ENCODE measurements at places on chromosomes 2 and 18.

GRCh38 chr18:8890957-8891464 lies 185.7 kb downstream of the MTCL1 start:
- DNase-seq, result no peak

GRCh38 chr2:127197475-127198385 lies 22.4 kb downstream of the CYP27C1 start:
- peak; percentile 9 for DNase-seq

DNA sequence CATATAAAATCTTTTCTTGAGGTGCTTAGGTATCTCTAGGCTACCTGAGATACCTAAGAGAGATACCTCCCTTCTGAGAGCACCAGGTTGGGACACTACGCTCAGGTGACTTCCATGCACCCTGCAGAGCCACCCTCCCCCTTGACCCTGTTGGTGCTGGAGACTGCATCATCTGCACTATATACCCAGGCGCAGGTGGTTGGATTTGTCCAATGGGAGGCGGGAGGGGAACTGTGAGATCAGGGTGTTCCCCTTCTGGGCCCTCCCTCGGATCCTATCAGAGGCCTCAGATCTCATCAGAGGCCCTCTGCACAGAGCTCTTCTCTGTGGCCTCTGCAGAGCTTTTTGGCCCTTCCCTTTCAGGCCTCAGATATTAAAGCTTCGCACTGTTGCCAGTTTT lies 158.4 kb downstream of the SH3RF3 start:
- DNase-seq, result no peak

DNA sequence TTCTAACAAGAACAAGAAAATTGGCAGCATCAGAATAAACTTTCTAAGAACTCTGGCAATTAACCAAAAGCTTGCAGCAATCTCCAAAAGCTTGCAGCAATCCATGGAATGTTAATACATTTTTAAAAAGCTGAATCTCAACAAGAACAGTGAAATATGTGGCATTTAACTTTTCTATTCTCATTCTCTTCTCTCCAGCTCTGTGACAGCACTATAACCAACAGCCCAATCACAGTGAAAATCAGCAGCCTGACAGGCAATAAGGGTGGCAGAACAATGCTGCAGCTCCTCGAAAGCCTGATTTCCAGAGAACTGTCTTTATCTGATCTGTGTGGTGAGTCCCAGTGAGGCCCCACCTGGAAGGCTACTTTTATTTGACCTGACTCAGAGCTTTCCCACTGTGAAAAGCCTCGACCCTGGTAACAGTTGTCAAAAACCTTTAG lies 60.0 kb downstream of the TMEM131 start:
- DNase-seq, result no peak

DNA sequence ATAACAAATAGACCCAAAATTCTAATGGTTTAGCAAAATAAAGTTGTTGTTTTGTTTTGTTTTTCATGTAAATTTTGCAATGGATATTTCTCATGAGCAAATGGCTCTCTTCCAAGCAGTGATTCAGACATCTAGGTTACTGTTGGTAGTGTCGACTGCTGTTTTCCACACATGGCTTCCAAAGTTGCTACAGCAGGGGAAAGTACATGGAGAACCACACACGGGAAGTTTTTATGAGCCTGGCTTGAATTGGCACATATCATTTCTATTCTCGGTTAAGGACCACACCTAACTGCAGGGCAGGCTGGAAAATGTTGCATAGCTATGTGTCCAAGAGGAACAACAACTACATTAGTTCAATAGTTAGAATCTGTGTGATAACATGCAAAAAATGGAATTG lies 262.1 kb downstream of the GALNT13 start:
- no peak for DNase-seq

DNA sequence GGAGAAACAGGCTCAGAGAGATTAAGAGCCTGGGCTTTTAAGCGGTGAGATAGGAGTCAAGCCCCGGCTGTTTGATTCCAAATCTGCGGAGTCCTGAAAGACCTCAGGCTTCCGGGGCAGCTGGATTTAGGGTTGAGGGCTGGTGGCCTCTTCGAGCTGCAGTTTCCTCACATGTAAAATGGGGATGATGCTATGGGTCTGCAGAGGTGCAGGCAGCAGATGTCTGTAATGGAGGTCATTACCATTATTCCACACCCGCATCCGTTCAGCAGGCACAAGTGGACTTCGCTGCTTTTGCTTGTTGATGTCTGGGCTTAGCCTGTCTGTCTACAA lies 175.6 kb upstream of the HS6ST1 start:
- no peak for DNase-seq

GRCh38 chr2:235811446-235812184 lies 317.8 kb downstream of the AGAP1 start:
- no peak for DNase-seq

- peak; percentile 31 for DNase-seq
These were observed 213.8 kb upstream of the MGAT5 start for GRCh38 chr2:134039912-134040581.

DNA sequence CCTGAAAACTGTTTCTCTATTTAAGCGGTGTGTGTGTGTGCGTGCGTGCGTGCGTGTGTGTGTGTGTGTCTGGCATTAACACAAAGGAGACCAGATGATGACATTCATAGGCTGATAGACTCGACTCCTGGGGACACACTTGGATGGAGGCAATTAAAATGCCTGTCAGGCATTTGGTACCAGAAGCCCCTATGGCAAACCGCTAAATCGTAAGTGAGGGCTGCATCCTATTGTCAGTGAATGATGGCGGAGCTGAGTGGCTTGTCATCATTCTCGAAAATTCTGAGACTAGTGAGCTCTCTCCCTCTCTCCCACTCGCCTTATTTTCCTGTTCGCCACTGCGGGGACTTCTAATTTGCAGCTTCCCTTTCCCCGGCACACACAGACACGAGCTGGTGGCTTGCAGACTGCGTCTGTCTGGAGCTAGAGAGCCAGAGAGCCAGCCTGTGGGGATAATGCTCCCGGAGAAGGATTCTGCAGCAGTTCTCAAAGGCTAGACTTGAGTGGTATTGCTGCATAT lies 155.4 kb downstream of the MAP2 start:
- no peak for DNase-seq

GRCh38 chr18:70029163-70029562 lies 81.5 kb upstream of the CD226 start:
- DNase-seq, result no peak

DNA sequence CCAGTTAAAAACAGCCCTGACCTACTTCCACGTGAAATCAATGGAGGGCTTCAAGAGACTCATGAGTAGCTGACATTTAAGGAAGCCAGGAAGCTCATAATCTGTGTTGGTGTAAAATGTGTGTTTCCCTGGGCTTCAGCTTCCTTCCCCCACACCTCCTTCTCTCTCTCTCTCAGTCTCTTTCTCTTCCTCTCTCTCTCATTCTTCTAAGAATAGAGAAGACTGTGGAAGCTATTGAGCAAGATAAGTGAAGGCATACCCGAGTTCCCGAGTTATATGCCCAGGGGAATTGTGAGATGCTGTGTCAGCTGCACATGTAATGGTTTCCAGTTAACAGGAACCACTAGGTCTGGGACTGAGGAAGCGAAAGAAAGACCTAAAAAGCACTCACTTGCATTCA lies 199.4 kb downstream of the NYAP2 start:
- DNase-seq, result no peak

- no peak for DNase-seq
These were observed 404.4 kb upstream of the SYT4 start for GRCh38 chr18:43681661-43682060.

GRCh38 chr2:74585406-74586185 lies 31.1 kb downstream of the DOK1 start:
- no peak for DNase-seq

DNA sequence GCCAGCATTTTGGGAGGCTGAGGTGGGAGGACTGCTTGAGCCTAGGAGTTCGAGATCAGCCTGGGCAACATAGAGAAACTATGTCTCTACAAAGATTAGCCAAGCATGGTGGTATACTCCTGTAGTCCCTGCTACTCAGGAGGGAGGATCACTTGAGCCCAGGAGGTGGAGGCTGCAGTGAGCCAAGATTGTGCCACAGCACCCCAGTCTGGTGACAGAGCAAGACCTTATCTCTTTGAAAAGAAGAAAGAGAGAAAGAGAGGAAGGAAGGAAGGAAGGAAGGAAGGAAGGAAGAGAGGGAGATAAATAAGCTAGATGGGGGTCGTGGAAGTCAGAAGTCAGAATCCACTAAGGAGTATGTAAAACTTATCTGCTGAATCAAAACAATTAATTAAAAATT lies 16.2 kb downstream of the GPR75 start:
- DNase-seq, result no peak

DNA sequence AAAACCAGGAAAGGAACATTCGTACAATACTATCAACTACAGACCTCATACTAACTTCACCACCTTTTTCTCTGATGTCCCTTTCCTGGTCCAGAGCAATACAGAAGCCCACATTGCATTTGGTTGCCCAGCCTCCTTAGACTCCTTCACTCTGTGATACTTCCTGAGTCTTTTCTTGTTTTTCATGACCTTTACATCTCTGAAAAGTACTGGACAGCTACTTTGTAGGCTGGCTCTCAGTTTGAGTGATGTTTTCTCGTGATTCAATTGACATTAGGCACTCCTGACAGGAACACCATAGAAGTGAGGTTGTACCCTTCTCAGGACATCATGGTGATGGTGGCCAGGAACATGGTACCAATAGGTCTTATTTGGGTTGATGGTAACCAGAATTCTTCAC lies 185.9 kb upstream of the SLC39A10 start:
- no peak for DNase-seq

DNA sequence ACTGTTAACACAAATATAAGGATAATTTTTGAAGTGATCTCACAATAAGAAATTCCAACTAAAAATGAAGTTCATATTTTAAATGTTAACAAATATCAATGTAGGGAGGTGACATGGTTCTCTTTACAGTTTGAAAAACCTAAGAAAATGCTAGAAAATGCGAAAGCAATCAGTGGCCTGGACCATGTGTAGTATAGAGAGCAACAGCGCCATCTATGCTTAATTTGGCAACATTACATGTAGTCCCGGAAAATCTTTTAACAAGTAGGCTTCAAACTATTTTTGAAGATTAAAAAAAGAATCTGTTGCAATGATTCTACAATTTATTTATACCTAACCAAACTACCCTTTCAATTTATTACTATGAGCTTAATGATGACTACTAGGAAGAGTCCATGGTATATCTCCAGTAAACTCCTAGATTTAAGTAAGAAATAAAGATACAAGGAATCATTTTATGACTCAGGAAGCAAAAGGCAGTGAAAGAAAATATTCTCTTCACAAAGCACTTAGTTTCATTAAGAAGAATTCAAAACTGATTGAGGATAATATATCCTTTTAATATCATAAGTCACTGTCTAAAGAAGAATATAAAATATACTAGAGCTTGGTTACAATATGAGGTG lies 33.3 kb downstream of the NDUFA10 start:
- DNase-seq, result no peak

- no peak for DNase-seq
These were observed 37.7 kb downstream of the ANKRD12 start for GRCh38 chr18:9174302-9174701.

DNA sequence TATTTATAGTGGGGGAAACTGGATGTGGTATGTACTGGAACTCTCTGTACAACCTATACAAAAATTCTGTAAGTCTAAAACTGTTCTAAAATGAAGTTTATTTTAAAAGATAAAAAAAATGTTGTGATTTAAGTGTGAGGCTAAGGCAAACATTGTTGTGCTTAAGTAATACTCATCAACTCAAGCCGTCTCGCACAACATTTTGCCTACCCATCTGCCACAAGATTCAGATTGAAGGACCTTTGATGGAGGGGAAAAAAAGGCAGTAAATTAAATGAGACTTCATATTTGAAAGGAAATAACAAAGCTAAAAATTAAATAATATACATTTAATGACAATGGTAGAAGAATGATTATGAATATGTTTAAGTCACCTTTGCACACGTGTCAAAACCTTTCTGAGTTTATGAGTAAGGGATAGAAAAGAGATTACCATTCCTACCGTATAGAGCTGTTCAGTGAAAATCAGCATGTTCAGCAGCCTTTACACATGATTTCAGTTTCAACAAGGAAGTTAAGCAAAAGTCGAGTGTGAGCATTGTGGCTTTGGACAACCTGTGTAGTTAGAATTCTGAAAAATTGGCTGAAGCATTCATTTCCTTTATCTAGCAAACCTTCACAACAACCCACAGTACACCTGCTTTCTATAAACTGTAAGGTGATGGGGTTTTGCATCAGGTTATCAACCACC lies 499.3 kb downstream of the IRS1 start:
- no peak for DNase-seq

- DNase-seq, result no peak
These were observed 474.2 kb upstream of the LRRTM1 start for GRCh38 chr2:80778704-80779103.

DNA sequence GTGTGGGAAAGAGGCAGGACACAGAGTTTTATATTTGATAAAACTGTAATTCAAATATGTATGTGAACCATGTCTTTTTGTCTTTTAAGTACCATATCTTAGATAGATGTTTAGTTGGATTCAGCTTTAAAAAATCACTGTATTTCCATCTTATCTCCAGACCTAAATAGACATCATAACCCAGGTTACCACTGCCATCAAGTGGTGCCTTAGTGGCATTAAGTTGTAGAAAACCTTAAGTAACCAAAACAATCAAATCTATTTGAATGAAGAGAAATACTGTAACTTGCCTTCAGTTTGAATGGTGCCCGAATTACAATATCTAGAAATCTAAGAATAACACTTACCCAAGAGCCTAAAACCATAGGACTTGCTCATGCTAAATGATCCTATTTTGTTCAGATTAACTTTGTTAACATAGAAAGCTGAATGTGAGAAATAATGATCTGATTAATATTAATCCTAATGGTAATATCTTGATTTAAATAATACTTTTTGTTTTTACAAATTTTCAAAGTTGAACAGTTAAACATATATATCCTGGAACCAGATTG lies 92.5 kb upstream of the MAP2 start:
- no peak for DNase-seq
